ENCODE measurements at places on chromosomes 6 and 20. TPM values are rescaled to one million over a fixed set of nuclear protein-coding genes. Genes with fewer than 3 reads are reported as not detected.

Gene C20orf202
- not detected for total RNA-seq

Gene CDC40
- total RNA-seq: 30.4 TPM

Gene PLEKHG1
- 7.8 TPM for total RNA-seq

Gene CEP57L1
- total RNA-seq: 21.8 TPM

Gene PAX1
- total RNA-seq: not detected

Gene TNFRSF6B
- total RNA-seq: not detected

Gene DACT2
- total RNA-seq: 0.13 TPM

Gene SLC22A16
- not detected for total RNA-seq

Gene NMBR
- not detected for total RNA-seq

Gene ZNF334
- 0.76 TPM for total RNA-seq

Gene BPIFB2
- total RNA-seq: not detected

Gene CYP39A1
- not detected for total RNA-seq

Gene STX11
- 22.3 TPM for total RNA-seq

Gene FOXC1
- total RNA-seq: not detected

Gene NRN1
- total RNA-seq: 1.1 TPM

Gene EDN1
- total RNA-seq: 0.11 TPM

Gene CAGE1
- total RNA-seq: 0.16 TPM

Measured in activated T-helper 17 cell treated with anti-CD3 and anti-CD28 coated beads, Interleukin-2, amount 50 U/mL, for 72 hours (primary cell).